Omental fat pad (tissue), 4 donors: ENCODE measurements at places on chromosomes 11 and 22. TPM values are rescaled to one million over a fixed set of nuclear protein-coding genes. Genes with fewer than 3 reads are reported as not detected.

Gene VEGFB
- total RNA-seq, result 135 TPM

Gene OR8D4
- total RNA-seq, result not detected

Gene JAML
- 35.9 TPM for total RNA-seq

DNA sequence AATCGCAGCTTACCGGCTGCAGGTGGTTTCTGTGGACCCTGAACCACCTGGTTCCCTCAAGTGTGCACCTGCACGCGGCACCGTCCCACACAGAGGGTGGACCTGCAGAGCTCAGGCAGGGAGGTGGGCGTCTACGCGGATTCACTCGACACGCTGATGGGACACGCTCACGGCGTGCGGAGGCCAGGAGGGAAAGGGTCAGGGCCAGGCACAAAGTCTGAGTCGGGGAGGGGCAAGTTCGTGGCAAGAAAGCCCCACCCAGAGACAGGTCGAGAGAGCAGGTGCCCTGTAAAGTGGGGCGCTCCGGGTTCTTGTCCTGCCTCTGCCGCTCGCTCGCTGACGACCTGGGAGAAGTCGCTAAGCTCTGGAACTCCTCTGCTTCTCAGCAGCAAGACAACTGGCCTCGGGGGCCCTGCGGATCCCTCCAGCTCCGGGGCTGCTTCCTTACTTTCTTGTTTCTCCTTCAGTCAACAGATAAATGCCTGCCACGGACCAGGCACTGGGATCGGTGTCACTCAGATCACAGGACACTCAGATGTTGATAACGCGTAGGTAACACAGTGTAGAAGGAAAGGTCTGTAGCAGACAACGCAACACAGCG, 72.4 kb upstream of the NUP50 start:
- no peak for DNase-seq

- no peak for DNase-seq
Observed at GRCh38 chr11:44596525-44597276, 31.2 kb downstream of the CD82 start.

- DNase-seq, result no peak
Observed at GRCh38 chr11:41267451-41267850, 192.0 kb downstream of the LRRC4C start.

DNA sequence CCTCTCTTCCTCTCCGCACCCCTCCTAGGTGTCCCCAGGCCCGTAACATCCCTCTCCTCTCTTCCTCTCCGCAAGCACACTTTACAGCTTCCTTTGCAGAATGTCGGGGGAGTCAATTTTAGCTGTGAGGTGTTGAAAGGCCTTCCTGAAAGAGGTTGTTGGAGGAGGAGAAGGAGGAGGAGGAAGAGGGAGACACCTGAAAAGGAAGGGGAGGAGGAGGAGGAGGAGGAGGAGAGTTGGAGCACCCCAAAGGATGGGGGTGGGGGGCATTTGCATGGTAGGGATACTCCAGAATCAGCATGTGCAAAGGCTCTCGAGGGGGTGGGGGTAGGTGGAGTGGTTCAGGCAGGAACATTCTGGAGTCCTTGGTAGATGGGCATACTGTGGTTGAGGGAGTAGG, 1045.1 kb downstream of the TBC1D22A start:
- no peak for DNase-seq

DNA sequence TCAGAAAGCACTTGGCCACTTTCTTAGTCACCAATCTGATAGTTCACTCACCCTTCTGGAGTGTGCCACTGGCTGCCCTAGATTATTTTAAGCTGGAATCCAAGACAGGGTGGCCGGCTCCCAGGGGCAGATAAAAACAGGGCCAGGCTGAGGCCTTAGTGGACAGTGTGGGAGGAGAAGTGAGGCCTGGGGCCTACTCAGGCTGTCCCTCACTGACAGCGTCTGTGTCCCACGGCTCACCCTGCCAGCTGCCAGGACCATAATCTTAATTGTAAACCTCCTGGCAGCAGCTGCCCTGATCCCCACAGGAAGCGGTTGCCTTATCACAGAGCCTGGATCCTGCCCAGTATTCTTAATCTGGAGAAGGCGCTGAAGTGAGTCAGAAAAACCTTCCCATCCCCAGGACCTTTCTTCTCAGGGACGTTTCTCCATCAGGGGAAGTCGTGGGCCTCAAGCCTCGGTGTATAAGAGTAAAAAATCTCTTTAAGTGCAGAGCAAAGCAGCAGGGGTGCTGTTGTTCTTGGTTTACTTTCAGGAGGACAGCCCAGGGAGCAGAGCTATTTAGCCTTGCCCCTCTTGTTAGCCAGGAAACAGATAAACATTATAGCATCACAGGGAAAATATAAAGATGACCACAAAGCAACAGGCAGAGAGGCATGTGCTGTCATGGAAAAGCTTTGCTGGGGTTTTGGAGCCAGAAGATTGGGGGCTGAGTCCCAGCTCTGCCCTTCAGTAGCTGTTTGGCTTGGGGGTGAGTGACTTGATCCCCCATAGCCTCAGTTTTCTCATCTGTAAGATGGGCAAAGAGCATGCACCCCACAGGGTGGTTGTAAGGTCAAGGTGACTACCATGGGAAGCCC, 39.6 kb downstream of the TSPAN18 start:
- DNase-seq, result no peak

Gene MYBPC3
- 0.24 TPM for total RNA-seq

Gene PANX2
- total RNA-seq, result 1.3 TPM

DNA sequence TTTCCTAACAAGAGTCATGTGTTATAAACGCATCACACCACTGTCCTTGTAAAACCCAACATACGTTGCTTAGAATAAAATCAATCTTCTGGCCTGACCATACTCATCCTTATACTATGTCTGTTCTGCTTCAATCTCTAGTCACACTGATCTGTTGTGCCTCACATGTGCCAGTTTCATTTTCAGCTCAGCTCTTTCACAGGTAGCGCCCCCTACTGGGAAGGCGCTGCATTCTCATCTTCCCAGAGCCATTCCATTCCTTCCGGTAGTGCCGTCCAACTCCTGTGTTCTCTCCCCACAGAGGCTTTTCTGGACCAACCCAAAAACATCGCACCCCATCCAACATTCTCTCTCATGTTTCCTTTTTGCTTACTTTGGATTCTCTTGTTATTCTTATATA, 22.2 kb downstream of the CASP5 start:
- DNase-seq, result no peak

Gene SLC25A45
- 6.8 TPM for total RNA-seq

Gene TRAF6
- total RNA-seq, result 15.2 TPM

- DNase-seq, result no peak
Observed at GRCh38 chr11:66889960-66890359, 33.1 kb downstream of the LRFN4 start.

- DNase-seq, result no peak
Observed at GRCh38 chr11:75541193-75542087, 15.7 kb upstream of the GDPD5 start.

Gene TTC12
- 7.5 TPM for total RNA-seq

Gene KLHDC7B
- total RNA-seq, result not detected

DNA sequence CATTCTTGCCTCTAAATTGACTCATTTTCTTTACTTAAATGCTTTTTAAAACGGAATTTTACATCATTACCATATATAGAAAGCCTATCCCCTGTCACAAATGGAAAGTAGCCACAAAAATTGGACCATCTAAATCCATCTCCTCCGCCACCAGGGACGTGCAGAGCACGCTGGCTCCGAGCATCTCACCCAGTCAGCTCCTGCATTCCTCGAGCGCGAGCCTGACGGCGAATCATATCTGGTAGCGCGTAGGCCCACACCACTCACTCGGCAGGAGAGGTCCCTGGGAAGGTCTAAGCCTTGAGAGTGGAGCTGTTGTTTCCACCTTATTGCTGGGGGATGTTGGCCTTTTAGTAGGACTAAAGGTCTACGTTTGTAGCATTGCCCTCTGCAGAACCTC, 152.4 kb downstream of the TRIM29 start:
- no peak for DNase-seq

Gene OR51E1
- 1.5 TPM for total RNA-seq

Gene CSNK2A3
- total RNA-seq, result 2.9 TPM

Gene NRGN
- 1.0 TPM for total RNA-seq

Gene RBMXL2
- not detected for total RNA-seq

Gene OR51B2
- total RNA-seq, result 0.46 TPM

DNA sequence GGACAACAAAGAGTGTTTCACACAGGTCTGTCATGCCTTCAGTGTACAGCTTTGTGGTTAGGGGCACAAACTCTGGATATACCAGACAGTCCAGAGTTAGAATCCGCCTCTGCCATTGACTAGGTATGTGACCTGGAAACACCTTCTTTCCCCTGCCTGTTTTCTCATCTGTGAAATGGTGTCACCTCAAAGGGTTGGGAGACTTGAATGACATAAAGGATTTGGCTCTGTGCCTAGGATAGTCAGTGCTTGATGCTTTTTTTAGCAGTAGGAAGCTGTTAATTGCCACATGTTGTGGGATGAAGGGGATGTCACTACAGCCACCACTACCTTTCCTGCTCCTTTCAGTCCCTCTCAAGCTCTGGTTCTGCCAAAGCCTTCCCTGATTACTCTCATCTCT, 17.4 kb upstream of the LRRC55 start:
- no peak for DNase-seq

Gene BET1L
- 25.1 TPM for total RNA-seq

Gene PSMC3
- 122 TPM for total RNA-seq

DNA sequence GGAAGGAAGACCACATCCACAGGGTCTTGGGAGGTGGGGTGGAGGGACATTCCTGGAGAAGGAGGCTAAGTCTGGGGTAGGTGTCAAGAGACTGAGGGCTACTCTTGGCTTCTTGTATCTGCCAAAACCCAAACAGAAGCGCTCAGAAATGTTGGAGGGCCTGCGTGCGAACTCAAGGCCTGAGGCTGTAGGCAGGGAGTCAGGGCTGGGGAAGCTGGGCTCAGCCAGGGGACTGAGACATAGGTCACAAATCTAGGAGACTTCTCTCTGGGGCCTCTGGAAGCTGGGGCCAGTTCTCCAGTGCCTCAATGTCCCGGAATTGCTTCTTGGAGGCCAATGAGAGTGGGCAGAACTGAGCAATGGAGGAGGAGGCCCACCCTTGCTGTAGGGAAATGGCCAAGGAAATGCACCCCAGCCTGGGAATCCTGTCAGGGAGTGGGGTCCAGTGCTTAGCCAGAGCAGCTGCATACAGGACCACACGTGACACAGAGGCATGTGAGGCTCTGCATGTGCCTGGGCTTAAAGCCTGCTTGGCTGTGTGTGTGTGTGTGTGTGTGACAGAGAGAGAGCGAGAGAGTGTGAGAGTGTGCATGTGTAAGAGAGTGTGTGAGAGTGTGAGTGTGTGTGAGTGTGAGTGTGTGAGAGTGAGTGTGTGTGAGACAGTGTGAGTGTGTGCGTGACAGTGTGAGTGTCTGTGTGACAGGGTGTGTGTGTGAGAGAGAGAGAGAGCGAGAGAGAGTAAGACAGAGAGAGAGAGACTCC, 141.3 kb downstream of the ST3GAL4 start:
- DNase-seq, result no peak

Gene SAC3D1
- total RNA-seq, result 9.6 TPM

DNA sequence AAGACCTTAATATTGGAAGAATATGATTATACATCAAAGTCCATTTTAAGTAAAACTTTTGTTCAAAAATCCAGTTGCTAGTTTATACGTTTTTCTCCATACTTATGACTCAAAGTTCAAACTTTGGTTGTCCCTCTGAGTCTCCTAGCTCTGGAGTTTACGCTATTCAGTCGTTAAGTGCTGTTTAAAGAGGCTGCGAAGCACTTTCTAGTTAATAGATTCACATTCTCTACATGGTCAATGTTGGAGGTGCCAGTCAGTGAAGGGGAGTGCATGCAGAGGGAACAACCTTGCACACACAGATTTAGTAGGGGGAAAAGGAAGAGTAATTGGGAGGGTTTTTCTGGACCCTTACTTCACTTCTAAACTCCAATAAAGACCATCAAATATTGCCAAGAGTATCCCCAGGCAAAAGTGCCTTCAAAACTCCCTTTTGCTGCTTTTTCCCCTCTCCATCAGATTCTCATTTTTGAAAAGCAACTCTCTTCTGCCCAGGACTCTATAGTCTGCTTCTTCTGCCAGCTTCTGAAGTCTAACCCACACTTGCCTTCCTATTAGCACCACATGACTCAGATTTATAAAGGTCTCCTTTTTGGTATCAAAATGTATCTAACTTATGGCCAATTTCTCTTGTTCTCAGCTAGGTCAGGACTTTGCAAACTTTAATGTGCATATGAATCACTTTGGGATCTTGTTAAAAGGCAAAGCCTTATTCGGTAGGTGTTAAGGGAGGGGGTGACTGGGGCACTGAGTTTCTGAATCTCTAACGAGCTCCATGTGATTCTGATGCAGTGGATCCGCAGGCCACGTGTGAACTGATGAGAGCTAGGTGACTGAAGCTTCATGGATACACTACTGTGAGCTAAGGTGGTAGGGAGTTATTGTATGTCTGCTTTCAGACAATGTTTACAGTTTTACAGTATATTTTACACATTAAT, 96.2 kb upstream of the MTMR2 start:
- no peak for DNase-seq

DNA sequence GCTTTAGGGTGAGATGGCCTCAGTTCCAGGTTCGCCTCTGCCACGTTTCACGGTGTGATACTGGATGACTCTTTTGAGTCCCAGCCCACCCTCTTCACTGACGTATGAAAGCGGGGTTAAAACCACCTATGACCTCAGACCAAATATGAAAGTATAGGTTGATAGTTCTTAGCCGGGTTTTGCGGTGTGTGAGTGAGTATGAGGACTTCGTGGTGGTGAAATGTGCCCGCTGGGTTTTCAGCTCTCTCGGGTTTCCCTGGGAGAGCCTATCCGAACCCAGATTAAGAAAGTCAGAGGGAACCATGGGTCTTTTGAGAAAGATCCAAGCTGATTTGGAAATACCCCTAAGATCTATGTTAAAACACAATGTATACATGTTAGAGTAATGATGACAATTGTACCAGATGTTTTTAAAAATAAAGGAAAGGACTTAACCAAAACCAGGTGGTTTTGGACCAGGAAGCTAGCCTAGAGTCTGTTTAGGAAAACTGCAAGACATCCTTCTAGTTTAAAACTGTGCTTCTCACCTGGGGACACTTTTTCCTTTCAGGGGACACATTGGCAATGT, 25.8 kb upstream of the ST3GAL4 start:
- no peak for DNase-seq

- no peak for DNase-seq
Observed at GRCh38 chr11:114091516-114092397, 32.2 kb downstream of the ZBTB16 start.

Gene KCNK4
- total RNA-seq, result not detected

Gene PGGHG
- 18.0 TPM for total RNA-seq

DNA sequence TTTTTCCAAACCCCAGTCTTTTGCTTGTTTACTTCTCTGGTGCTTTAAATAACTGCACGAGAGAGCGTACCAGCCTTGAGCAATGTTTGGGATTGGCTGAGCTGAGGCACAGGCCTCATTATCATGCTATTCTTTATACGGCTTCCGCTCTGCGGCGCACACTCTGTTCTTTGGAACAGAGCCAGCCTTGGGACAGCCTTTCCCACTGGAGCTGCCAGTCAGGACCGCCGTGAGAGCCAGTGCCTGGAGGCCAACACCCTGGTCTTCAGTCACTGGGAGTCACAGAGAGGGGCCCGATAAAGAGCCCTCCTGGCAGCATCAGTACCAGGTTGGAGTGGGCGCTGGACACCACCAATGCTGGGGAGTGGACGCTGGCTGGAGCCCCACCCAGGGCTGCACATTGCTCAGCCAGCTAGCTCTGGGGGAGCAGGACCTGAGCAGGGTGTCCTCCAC, 125.6 kb downstream of the BCR start:
- no peak for DNase-seq
